ENCODE measurements at places on chromosomes 3 and 15.
A peak's percentile ranks its signal among the peaks of the same experiment; 100 is the strongest.

DNA sequence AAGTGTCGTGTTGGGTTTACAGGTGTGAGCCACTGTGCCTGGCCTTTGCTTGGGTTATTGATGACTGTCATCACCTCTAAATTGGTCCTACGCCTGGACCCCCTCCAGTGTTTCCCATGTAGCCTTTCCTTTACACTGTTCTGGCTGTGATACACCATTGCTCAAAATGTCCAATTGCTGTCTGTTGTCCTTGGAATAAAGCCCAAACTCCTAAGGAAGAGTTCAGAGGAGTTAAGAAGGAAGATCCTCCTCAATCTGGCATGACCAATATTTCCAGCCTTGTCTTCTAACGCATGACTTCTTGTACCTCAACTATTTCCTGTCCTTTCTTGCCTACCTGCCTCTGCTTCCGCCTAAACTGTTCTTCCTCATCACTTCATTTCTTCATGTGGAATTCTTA, 113.1 kb downstream of the POLR2M start:
- no peak for DNase-seq

DNA sequence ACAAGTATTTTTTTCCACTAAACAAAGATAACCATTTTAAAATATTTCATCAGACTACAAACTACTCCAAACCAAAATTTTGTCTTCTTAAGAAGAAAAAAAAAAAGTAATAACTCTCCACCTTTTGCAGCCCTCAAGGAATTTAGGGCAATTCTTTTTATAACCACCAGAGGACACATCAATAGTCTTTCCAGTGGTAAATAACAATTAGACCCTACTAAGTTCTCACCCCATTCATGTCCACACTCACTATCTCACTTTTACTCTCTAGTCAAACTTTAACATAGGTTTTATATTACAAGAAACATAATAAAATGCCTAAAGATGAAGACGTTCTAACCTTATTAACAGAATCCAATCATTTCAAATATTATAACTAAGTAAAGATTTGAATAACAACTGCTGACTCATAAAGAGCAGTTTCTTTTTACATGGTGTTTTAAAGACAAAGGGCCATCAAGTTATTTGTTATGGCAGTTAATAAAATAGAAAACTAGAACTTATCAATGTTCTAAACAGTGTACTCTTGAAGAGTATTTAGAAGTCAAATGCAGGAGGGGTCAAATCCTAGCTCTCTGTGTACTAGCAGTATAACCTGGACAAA, 33.0 kb downstream of the CCDC39 start:
- DNase-seq = no peak

GRCh38 chr3:70985572-70985971, 598.0 kb downstream of the FOXP1 start:
- DNase-seq = no peak

DNA sequence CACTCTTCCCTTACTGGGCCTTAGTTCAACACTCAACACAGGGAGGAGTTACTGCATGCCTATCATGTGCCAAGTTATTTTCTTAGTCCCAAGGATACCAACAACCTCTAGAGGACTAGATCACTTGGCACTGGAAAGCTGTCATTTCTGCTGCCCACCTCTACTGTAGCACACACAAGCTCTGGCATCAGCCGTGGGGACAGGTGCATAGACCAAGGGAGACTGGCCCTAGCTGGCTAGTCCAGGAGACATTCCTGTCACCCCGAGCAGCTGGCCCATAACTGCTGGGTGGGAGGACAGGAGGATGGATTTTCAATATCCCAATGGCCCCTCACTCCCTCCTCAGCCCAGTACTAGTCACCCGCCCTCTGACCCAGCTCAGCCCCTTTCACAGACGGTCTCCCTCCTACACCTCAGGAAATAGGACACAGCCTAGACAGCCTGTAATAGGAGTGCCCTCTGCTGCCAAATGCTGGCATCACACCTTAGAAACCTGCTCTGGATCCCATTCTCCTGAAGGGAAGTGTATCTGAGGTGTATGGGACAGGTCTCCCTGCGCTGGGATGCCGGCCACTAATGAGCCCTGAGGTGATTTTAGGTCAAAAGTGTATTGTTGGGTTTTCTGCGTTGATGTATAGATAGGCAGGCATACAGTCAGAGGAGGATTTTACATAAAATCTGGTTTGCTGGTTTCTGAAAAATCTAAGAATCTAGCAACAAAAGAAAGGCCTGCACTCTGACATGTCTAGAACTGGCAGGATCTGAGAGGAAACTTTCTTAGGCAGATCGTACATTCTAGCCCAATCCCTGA, 3.4 kb upstream of the DZIP1L start:
- peak; percentile 83 for DNase-seq

GRCh38 chr3:36192901-36193300, 187.4 kb upstream of the STAC start:
- no peak for DNase-seq
